Activated CD8-positive, alpha-beta memory T cell treated with anti-CD3 and anti-CD28 coated beads for 4 hours (primary cell): ENCODE measurements at places on chromosomes 11 and 22.

- DNase-seq, result no peak
Observed at GRCh38 chr22:20586403-20586745, 79.0 kb downstream of the MED15 start.

DNA sequence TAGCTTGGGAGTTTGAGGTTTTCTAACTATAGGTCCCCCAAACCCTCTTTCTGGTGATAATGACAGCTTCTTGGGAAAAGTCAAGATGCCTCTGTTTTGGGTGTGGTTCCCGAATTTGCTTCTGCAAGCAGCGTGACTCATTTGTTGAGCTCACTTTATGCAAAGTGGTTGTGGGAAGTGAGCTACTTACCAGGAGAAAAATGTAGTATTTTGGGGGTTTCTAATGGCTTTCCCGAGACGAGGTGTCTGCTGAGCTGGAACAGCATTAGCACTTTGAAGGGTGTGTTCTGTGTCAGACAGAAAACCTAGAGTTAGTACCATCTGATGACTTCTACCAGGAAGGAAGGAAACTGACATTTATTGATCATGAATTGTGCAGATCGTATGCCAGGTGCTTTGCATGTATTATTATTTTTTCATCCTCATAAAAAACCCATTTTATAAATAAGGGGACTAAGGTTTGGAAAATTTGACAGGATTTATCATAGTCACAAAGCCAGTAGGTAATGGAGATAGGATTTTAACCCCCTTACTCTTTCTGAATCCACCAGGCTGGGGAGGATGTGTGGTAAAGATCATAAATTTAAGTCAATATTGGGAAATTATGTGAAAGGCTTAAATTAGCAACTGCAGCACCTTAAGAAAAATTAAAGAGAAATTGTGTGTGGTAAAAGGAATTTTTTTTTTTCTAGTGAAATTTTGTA lies 108.8 kb upstream of the CD44 start:
- no peak for DNase-seq

DNA sequence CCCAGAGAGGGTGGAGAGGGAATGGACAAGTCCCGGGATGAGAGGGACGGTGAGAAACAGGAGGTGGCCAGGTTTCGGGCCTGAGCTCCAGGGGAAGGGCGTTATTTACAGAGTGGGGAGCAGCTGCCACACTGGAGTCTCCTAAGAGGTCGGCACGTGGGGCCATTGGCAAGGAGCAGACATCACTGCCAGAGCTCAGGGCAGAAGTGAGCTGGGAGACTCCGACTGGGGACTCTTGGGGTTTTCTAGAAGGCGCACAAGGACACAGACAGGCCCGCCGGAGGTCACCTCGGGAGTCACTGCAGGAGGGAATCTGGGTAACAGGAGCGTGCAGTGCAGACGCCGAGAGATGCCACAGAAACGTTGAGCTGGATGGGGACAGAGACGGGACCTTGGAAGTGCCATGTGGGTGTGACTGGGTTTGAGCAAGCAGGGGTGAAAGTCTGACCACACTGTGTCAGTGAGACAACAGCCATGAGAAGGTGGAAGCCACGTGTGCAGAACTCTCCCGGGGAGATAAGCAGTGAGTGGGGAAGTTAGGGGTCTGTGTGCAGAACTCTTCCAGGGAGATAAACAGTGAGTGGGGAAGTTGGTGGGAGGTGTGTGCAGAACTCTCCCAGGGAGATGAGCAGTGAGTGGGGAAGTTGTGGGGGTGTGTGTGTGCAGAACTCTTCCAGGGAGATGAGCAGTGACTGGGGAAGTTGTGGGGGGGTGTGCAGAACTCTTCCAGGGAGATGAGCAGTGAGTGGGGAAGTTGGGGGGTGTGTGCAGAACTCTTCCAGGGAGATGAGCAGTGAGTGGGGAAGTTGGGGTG lies 187.5 kb downstream of the SHANK2 start:
- no peak for DNase-seq

DNA sequence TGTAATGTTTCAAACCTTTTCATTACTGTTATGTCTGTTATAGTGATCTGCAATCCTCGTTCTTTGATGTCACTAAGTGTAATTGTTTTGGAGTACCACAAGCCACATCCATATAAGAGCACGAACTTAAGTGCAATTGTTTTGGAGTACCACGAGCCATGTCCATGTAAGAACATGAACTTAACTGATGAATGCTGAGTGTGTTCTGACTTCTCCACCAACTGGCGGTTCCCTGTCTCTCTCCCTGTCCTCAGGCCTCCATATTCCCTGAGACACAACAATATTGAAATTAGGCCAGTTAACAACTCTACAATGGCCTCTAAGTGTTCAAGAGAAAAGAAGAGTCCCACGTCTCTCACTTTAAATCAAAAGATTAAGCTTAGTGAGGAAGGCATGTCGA lies 23.5 kb downstream of the TESMIN start:
- no peak for DNase-seq

- no peak for DNase-seq
Observed at GRCh38 chr11:93832780-93833179, 17.6 kb downstream of the VSTM5 start.

DNA sequence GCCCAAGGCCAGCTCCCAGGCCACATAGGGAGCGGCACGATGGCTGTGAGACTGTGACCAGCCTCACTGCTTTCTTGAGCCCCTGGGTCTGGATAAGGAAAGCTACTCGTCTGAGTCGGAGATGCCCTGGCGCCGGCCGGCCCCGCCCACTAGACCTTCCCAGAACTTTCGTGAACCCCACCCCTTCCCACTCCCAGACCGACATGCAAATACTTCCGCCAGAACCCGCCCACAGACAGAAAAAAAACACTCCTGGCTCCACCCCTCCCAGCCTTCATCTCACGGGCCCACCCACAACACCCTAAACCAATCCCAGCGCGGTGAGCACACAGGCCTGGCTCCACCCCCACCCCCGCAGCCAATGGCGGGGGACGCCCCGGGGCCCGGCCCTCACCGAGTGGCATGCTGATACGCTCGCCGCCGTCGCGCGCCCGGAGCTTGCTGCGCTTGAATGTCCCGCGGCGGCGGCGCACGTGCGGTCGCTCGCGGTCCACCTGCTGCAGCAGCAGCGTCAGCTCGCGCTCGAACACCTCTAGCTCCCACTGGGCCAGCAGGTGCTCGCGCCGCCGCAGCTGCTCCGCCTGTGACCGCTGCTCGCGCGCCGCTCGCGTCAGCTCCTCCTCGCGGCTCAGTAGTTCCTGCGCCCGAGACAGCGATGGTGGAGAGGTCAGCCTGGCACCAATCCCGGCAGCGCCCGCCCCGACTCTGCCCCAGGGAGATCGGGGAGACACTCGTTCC lies 7.0 kb downstream of the MAP3K11 start:
- DNase-seq, result no peak

DNA sequence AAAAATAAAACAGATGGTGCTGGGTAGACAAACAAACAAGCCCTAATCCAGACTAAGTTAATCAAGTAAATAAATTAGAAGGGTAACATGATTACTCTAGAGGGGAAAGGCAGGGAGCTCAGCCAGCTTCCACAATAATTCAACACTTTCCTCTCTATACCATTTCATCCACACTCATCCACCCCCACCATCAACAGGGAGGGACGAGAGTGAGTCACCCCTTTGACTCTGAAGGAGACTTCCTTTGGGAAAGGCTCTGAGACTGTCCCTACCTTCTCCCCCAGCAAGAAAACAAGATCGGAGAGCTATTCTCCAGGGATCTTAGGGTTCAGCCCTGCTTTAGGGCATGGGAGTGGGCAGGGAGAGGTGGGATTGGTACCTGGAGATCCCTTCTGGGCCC lies 33.1 kb downstream of the TRIM66 start:
- DNase-seq, result no peak

- DNase-seq, result no peak
Observed at GRCh38 chr11:17138562-17138961, 61.1 kb upstream of the RPS13 start.

DNA sequence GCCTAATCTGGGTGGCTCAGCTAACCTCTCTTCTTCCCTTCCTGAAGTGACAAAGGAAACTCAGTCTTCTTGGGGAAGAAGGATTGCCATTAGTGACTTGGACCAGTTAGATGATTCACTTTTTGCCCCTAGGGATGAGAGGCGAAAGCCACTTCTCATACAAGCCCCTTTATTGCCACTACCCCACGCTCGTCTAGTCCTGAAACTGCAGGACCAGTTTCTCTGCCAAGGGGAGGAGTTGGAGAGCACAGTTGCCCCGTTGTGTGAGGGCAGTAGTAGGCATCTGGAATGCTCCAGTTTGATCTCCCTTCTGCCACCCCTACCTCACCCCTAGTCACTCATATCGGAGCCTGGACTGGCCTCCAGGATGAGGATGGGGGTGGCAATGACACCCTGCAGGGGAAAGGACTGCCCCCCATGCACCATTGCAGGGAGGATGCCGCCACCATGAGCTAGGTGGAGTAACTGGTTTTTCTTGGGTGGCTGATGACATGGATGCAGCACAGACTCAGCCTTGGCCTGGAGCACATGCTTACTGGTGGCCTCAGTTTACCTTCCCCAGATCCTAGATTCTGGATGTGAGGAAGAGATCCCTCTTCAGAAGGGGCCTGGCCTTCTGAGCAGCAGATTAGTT lies 14.2 kb upstream of the UVRAG start:
- no peak for DNase-seq
